NCI-H2171 treated with DMSO at 0.1 percent for 48 hours (cell line): ENCODE measurements at places on chromosomes 3 and 15.

- DNase-seq, result no peak
Observed at GRCh38 chr15:49309889-49310288, 113.2 kb upstream of the FGF7 start.

- no peak for DNase-seq
Observed at GRCh38 chr3:55859305-55859704, 372.2 kb upstream of the WNT5A start.

GRCh38 chr15:90873998-90874605, 5.7 kb downstream of the FURIN start:
- DNase-seq, result peak; percentile 35

- DNase-seq, result no peak
Observed at GRCh38 chr15:27871078-27871901, 227.8 kb downstream of the OCA2 start.

DNA sequence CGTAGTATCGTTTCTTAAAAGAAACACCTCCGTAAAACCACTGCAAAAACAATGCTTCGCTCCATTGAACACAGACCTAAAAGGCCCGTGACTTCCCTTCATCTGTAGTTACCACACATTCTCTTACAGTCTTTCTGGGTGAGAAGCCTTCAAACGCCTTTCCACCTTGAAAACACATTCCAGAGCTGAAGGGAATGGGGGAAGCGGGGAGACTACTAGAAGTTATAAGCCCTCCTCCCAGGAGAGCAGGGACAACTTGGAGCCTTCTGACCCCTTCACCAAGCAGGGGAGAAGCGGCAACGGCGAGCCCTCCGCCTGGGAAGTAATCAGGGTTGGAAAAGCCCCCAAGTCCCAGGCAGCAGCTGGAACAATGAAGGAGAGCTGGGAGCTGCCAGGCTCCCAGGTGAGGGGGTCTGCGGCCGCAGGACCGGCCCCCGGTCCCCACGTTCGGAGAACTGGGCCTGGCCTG, 461 bp downstream of the SECISBP2L start:
- DNase-seq, result peak; percentile 26

- DNase-seq, result no peak
Observed at GRCh38 chr15:74783072-74783807, 1.4 kb downstream of the CSK start.

GRCh38 chr3:53303957-53304356, 43.4 kb downstream of the DCP1A start:
- DNase-seq, result no peak

- no peak for DNase-seq
Observed at GRCh38 chr3:16866571-16866970, 18.2 kb upstream of the PLCL2 start.

DNA sequence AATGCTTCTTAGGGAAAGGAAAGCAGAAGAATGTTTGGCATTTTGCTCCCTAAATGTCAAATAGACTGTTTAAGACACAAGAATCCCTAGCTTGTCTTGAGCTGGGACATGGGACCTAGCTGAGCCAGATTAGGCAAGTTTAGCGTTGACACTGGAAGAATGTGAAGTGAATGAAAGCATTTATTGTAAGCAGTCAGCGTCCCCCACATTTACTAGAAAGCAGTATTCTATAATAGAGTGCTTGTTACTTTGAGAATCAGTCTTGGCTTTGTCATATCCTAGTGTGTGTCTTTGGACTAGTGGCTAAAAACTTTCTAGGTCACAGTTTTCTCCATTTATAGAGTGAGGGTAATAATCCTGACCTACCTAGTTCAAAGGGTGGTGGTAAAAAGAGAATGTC, 161.6 kb downstream of the ADAMTSL3 start:
- DNase-seq, result no peak

DNA sequence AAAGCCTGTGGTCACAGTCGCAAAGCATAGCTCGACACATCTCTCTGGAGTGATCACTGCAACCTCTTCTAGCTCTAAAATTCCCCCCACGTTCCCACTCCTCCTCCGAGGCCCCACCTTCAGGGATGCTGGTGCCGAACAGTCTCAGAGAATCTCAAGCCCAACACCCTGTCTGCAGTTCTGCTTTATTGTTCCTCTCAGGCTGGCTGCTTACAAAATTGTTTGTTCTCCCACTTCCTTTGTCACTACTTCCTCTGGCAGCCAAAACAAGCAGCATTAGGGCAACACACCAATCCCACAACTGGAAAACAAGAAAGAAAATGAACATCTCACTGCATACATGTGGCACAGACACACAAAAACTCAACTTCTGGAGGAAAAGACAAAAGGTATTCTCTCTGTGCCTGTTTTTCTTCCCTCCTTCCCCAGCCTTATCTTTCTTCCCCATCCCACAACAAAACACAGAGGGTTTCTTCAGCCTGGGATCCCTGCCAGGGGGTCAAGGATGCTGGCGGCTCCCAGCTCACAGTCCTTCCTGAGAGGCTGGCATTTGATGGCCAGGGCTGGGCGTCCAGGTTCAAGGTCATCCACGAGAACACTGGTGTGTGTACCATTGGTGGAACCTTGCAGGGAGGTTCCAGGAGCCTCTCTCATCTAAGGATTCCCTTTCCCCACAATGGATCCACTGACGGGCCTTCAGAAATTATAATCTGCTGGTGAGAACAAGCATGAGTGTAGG, 108.4 kb downstream of the TMCO5A start:
- DNase-seq, result no peak

- DNase-seq, result peak; percentile 3
Observed at GRCh38 chr3:190862209-190863118, at the start of gene GMNC. Gene GMNC, minus strand, starts transcription at chr3:190862694. Its CDS starts 79 bp downstream, at chr3:190862615.

DNA sequence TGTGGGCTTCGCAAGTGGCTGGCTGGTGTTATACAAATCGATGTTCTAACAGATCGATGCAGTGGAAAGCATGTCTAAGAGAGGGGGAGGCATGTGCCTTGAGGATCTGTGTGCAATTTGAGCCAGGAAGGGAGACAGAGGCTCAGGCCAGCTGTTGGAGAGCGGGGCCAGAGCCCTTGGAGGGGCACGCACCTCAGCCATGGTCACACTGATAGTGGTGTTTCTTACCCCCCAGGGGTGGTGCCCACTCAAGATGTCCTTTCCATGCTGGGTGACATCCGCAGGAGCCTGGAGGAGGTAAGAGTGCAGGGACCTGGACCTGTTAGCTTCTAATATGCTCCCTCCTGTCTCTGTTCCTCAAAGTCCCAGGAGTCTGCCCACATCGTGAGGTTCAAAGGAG, 3.8 kb upstream of the ABTB1 start:
- no peak for DNase-seq

DNA sequence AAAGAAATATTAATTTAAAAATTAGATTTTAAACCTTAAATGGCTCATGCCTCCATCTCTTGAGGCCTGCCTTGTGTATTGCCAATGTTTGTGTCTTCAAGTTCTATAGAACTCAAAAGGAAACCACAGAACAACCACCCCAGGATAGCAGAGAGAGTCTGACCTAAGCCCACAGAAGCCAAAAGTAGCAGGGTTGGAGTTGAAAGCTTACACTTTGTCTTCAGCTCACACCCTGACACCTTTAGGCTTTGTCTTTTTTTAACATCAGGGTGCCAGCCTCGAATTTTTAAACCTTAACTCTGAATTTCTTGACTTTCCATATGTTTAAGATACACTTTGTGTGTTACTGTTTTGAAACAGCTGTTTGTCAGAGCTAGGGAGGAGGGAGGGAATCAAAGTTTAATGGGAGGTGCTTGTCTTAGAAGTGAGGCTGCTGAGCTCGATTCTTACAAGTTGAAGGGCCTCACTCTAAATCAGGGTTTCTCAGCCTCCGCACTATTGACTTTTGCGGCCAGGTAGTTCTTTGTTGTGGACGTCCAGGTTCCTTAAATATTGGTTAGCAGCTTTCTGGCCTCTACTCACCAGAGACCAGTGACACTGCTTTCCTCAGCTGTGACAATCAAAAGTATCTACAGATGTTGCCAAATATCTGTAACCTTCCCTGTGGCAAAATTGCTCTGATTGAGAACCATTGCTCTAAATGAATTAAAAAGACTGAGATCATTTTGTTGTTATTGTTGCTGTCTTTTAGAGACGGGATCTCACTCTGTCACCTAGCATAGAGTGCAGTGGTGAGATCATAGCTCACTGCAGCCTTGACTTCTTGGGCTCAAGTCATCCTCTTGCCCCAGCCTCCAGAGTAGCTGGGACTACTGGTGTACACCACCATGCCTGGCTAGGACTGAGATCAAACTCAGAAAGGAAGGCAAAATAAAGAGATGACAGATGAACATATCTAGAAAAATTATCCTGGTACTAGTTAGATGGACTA, 139.2 kb upstream of the EOMES start:
- no peak for DNase-seq

- peak; percentile 78 for DNase-seq
Observed at GRCh38 chr15:60854858-60855564, 374.1 kb downstream of the RORA start.

DNA sequence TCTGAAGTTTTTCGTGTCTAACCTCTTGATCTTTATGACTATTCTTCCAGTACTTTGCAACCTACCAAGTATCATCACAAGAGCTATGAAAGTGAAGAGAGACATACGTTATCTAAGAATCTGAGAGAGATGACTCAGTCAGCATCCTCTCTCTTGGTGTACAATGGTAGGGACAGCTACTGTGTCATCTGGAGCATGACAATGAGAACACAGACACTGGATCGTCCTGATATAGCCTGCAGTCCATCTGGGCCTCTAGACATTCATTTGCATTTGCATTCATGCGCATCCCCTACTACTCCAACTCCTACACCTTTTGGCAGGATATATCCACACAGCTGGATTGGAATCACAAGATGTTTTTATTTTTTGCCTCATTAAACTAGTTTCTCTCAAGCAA, 115.2 kb downstream of the PEX5L start:
- DNase-seq, result peak; percentile 47

- peak; percentile 15 for DNase-seq
Observed at GRCh38 chr3:43206632-43207031, 79.7 kb upstream of the SNRK start.

- peak; percentile 58 for DNase-seq
Observed at GRCh38 chr15:77335298-77335697, 84.6 kb downstream of the PEAK1 start.

DNA sequence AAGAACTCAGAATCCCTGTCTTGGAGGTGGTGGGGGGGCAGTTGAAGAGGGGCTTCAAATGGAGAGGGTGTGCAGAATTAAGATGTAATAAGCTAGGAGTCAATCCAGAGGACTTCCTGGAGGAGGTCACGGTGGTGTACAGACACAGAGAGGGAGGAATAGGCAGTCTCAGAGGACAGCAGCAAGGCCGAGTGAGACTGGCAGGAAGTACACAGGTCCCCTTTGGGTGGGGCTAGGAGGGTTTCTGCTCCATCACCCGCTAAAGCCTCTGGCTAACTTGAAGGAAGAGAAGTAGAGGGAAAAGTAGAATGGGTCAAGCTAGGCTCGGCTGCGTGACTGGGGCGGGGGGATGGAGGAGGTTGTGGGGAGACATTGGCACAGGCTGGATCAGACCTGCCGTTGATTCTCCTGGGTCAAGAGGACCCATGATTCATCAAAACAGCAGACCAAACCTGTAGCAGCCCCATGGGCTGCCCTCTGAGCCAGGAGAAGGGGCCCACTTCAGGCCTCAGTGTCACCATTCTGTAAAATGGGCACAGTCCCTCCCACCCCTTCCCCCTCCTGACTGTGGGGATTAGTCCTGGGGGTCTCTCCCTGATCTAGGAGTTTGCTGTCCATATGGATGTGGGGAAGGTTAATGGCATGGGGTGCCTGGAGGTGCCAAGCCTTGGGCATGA, 16.9 kb downstream of the CSPG4 start:
- no peak for DNase-seq

DNA sequence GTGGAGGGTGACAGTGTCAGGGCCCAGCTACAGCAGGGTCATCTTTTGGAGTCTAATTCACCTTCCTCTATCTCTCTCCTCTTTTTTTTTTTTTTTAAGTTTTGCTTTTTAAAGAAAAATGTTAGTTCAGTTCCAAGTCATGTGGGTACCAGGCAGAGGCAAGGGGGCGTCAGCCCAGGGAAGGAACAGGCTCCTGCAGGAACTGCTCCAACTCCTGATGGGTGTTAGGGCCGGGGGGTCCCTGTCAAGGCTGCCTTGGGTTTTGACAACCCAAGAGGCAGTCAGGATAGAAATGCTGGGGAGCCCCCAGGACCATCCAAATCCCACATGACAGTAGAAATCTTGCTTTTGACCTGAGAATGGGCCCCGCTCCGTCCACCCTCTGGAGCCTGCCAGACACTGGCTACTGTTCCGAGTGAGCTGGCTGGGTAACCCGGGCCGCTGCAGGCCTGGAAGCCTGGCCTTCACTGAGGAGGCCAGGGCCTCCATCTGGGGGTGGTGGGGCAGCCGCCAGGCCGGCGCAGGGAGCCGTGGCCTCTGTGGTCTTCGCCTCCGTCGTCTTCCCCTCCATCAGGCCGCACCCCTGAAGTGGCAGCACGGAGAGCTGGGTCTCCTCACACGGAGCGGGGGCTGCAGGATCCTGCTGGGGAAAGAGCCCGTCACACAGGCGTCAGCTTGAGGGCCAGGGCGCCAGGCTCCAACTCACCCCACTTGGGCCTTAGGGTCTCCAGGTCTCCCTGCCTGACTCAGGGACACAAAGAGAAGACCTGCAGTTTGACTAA, 24.2 kb downstream of the RNU5B-1 start:
- no peak for DNase-seq

DNA sequence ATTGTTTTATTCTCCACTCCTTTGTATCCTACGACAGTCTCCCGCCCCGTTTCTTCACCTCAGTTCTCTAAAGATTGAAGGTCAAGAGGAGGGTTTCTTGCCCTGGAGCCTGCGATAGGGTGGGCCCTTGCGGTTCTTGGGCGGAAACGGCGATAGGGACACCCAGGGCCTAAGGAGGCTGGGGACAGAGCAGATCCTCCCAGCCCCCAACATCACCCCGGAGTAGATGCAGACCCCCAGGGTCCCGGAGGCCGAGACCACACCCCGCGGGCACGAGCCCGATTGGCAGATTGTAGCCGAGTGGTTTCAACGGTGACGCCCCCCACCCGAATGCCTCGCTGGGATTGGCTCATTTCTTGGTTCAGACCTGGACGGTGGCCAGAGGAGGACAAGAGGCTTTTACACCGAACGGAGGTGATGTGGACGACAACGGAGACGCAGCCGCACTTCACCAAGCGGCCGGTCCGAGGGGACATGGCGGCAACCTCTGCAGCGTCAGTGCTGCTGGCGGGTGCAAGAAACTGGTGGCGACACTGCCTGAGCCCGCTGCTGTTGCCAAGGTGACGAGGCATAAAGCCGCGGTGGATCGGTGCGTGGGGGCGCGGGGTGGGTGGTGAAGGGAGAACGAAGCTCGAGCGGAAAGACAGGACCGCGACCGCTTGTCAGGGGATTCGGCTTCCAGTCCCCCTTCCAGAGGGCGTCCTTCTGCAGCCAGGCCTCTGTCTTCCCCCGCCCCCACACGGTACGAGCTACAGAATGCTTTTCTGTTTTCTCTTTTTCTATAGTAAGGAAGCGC, 19.0 kb upstream of the MCF2L2 start:
- DNase-seq, result peak; percentile 94
